ENCODE measurements at places on chromosomes 11 and 22.
A peak's percentile ranks its signal among the peaks of the same experiment; 100 is the strongest.

DNA sequence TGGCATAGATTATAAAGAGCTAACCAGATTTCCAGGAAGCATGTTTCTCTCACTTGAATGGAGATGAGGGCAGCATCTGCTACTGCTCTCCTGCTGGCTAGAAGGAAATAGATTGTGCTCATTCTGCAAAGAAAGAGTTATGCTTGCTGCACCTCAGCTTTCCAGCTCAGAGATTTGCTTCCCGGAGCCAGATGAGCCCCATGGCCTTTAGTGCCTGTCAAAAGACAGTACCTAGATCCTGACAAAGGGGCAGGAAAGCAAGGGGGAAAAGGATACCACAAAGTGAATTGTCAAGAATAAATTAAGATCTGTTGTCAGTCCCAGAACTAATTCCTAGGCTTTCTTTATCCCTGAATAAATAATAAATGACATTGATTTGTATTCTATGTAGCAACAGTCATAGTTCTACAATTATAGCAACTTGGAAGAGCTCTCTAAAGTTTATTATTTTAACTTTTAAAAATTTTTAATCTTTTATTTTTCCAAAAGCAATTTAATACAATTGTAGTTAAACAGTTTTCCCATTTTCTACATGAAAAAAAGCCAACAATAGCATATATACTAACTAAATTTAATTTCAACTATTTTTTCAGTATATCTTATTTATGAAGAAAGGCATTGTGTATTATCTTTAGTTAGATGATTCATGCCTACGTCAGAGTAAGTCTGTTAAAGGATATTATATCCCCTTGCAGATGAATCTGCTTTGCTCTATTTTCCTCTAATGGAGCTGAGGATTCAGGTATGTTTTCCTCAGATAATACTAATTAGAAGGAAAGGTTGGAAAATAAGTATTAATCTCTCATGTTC lies 306.1 kb upstream of the DDI1 start:
- DNase-seq, result no peak

- DNase-seq, result no peak
These were observed 32.9 kb downstream of the CDON start for GRCh38 chr11:126029805-126030204.

- no peak for DNase-seq
These were observed 298.7 kb upstream of the DDI1 start for GRCh38 chr11:103737747-103738146.

- no peak for DNase-seq
These were observed 35.1 kb downstream of the TP53I11 start for GRCh38 chr11:44915621-44916020.

- no peak for DNase-seq
These were observed 86.9 kb upstream of the NNMT start for GRCh38 chr11:114209343-114209742.

DNA sequence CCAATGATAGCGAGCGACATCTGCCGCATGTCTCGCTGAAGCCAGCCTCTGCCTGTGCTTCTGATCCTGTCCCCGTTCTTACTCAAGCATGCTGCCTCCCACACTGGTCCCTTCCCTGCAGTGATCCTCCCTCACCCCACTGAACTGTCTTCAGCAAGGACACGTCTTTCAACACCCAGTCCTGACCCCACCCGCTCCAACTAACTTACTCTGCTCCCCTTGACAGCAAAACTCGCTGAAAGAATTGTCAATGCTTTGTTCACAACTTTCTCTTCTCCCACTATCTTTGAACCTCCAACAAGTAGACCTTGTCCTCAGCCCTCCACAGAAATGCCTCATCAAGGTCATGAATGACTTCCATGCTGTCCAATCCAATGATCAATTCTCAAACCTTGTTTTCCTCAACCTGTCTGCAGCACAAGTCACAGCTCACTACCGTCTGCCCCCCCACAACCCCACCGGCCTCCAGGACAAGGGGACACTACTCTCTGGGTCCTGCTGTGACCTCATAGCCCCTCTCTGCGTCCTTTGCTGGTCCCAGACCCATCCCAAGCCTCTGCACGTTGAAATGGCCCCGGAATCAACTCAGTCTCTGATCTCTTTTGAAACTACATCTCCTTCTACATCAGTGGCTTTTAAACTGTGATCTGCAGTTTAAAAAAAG lies 108.0 kb downstream of the MICAL3 start:
- DNase-seq, result no peak

GRCh38 chr11:36091256-36091811 lies 147.5 kb downstream of the LDLRAD3 start:
- no peak for DNase-seq

DNA sequence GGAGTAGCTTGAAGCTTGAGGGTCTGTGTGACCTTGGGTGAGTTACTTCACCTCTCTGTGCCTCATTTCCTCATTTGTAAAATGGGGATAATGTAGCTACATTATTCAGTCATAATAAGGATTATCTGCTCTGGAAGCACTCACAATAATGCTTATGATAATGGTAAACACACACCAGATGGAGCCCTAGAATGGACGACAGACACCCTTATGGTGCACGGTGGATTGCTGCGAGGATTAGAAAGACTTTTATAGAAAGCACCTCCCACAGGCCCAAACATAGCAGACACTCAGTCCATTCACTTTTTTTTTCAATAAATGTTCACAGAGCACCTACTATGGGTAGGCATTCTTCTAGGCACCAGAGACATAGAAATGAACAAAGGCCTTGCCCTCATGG lies 53.8 kb downstream of the LARGE1 start:
- DNase-seq, result no peak

DNA sequence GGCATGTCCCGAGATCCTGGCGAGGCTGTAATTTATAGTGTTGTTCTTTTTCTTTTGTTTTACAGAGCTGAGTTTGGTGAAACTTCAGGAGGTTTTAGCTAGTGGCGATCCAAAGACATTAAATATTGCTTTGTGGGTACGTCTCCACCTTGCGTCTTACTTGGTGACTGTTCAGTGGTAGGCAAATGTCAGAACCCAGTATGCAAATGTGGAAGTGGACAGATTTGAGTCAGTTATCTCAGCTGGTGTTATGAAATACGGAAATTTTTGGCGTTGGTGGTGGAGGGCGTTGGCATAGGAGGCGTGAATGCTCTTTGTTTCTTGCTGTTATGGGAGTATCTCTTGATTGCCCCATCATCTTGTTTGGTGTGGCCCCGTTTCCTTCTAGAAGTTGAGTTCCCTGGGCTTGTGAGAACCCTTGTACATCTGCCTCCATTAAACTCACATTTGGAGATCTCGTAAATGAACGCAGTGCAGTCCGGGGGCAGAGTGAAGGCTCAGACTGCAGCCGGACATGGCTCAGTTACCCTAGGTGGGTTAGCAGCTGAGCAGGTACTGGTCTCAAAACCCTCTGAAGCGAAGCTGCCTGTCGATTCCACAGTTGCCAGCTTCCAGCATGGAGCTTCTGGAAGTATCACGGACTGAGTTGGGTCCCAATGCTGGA lies 39.9 kb downstream of the PTPRJ start:
- no peak for DNase-seq

- DNase-seq, result no peak
These were observed 180.6 kb downstream of the TBC1D22A start for GRCh38 chr22:46942799-46943785.

GRCh38 chr22:24588757-24589481 lies 4.0 kb downstream of the LRRC75B start:
- no peak for DNase-seq

- peak; percentile 70 for DNase-seq
These were observed 33.6 kb downstream of the ASRGL1 start for GRCh38 chr11:62370743-62371440.

- no peak for DNase-seq
These were observed 84.9 kb upstream of the RAB1B start for GRCh38 chr11:66183494-66184048.

DNA sequence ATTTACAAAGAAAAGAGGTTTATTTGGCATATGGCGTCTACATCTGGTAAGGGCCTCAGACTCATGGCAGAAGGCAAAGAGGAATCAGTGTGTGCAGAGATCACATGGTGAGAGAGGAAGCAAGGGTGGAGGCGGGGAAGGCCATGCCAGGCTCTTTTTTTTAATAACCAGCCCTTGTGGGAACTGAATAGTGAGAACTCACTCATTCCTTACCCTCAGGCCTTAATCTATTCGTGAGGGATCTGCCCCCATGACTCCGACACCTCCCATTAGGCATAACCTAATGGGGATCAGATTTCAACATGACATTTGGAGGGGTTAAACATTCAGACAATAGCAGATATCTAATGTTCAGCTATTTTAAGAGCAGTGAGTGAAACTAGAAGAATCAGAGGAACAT lies 55.7 kb downstream of the ATM start:
- DNase-seq, result no peak

- no peak for DNase-seq
These were observed 382.2 kb upstream of the CADM1 start for GRCh38 chr11:115886422-115886733.

- DNase-seq, result no peak
These were observed 5.4 kb upstream of the MMP8 start for GRCh38 chr11:102729849-102730815.

GRCh38 chr22:24973872-24974271 lies 21.4 kb downstream of the KIAA1671 start:
- DNase-seq, result peak; percentile 84

DNA sequence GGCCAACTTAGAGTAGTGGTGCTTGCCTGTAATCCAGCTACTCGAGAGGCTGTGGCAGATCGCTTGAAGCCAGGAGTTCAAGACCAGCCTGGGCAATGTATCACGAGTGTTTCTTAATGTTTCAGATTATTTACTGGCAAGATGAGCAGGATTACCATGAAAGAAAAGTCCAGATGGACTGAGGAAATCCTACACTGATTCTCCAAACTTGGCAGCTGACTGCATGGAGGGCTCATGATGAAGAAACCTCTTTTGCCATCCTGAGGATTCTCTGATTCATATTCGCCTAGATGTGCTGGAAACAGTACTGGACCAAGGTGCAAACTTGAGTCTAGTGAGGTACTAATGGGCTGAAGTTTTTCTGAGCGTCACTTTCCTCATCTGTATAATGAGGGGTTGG lies 2.8 kb upstream of the SIDT2 start:
- DNase-seq, result no peak

- no peak for DNase-seq
These were observed 31.9 kb downstream of the ANKK1 start for GRCh38 chr11:113419454-113420003.

DNA sequence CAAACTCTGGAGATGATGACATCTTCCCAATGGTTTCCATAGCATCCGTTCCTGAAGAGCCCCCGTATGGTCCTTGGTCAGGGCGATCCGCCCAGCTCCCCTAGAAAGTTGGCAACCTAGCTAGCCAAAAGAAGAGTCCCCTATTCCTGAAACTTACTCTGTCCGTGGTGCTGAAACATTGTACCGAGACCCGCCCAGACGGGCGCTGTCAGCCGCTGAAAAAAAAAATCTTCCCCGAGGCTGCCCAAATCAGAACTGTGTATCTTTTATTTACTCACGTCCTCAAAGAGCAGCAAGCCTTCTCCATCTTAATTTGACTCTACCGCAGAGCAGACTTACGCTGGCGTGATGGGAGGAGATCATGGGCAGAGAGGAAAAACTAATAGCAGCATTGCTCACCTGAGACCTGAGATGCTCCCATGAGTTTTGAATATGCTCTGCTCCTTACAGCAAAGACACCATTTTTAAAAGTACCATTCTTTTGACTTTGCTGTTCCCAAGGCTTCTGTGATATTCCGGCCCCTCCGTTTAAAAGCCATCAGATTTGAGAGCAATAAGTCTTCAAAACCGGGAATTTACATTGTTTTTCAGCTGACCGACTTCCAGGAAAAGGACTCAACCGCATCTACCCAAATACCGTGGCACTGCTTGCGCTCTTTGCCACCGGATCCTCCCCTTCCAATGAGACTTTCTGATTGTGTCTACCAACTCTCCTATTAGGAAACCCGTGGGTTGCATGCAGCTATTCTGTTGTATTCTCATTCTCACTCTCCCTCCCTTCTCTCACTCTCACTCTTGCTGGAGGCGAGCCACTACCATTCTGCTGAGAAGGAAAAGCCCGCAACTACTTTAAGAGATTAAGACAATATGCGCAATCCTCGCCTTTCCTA lies at the start of gene SLC17A6:
TSS of gene SLC17A6 (plus strand) at position 786 of the 890 bp plus-strand sequence. CDS start 153 bp downstream, outside the sequence.
- peak; percentile 8 for DNase-seq

DNA sequence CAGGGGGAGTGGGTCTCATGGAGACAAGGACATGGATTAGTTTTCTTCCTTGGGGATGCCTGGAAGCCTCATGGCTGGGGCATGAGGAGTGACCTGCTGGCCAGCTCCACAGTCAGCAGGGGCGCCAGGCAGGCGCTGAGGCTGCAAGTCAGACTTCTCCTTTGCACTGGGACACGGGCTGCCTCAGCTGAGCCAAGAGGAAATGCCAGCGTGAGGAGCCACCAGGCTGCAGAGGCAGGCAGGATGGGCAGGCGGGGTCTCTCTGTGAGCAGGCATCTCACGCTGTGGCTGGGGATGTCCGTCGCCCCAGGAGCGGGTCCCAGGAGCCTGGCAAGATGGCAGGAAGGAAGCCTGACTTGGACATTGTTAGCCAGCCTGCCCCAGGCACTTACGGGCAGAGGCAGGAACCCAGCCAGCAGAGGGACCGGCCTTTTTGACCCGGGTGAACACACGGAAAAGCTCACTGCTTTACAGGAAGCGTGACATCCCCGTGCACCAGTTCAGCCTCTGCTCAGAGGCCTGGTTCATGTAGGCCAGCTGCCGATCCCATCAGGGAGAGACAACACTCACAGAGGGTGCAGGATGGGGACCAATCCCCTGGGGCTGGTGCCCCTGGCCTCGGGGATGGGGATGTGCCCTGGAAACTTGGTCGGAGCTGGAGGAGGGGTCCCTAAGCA lies 10.2 kb downstream of the GNB1L start:
- DNase-seq, result no peak

- no peak for DNase-seq
These were observed 526.3 kb upstream of the RAG2 start for GRCh38 chr11:37124384-37124783.

GRCh38 chr22:23769321-23769965 lies 1.7 kb upstream of the CHCHD10 start:
- DNase-seq, result no peak

DNA sequence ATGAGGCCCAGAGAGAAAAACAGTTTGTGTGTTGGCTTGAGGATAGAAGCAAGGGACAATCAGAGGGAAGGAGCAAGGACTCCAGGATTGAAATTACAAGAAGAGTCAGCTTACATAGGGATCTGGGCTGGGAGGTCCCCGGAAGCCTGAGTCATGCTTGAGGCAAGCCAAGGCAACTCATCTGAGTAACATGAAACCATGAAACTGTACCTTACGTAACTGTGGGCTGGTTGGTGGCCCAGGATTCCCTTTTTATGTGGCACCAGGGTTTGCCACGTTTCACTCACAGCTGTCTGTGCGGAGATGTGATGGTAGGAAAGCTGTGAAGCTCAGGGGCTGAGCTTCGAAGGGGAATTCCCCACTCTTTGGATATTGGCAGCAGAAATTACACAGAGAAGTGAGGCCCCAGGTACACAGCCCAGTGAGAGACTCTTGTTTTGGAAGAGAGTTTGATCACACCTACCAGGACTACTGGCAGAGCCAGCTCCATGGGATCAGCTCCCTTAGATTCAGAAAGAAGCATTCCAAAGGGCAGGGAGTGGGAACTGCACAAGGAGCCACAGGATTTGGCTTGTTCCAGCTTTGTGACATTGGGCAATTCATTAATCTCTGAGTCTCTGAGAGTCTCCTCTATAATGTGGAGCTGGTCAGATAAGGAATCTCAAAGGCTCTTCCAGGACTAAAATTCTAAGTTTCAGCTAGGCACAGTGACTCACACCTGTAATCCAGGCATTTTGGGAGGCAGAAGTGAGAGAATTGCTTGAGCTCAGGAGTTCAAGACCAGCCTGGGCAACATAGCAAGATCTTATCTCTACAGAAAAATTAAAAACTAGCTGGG lies 7.8 kb downstream of the SLC5A1 start:
- no peak for DNase-seq

Data from mucosa of descending colon (tissue), 3 donors.